Activated CD4-positive, alpha-beta T cell treated with anti-CD3 and anti-CD28 coated beads, Interleukin-10, Interleukin-2, amounts not matched to agents 100 ng/mL and 50 ng/mL, durations not matched to agents 16 hours and 8 hours (primary cell): ENCODE measurements at places on chromosomes 11 and 22.

GRCh38 chr11:108781946-108782345, 117.1 kb downstream of the DDX10 start:
- DNase-seq = no peak

- DNase-seq = no peak
These were observed 10.7 kb upstream of the FAM83F start for GRCh38 chr22:39984006-39984405.

DNA sequence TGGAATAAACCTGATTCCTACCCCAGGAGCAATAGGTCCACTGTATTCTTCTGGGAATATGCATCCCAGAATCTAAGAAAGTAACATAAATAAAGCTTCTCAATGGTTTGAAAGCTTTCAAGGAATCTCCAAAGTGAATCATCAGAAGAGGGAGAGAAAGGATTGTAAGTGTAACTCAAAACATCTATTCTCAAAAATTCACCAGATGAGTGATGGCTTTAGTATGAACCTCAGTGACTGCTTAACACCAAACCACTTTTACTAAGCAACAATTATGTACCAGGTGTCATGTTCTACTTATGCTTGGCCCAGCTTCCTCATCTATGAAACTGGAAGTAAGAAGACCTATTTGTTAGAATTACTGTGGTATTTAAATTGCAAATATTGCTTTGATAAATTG, 7.4 kb downstream of the RAB38 start:
- DNase-seq = no peak

GRCh38 chr11:133841279-133842043, 3.9 kb downstream of the SPATA19 start:
- no peak for DNase-seq

GRCh38 chr22:39255449-39256185, 10.8 kb upstream of the PDGFB start:
- DNase-seq = no peak

GRCh38 chr11:70416881-70417280, 18.6 kb downstream of the CTTN start:
- no peak for DNase-seq

DNA sequence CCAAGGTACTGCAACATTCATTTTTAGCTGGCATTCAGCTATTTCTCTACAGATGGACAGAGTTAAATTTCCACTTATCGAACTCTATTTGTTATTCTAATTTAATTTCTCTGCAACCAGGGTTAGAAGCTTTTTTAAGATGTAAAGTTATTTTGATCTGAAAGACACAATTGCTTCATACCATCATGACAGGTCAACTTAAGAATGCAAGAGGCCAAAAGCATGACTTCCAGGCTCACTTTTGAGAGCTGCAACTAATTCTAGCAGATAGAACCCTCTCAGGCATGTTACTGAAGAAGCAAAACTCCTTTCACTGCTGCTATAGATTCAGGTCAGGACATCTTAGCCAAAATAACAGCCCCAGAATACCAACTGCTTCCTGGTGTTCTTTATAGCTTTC, 86.5 kb upstream of the GALNT18 start:
- DNase-seq = no peak

DNA sequence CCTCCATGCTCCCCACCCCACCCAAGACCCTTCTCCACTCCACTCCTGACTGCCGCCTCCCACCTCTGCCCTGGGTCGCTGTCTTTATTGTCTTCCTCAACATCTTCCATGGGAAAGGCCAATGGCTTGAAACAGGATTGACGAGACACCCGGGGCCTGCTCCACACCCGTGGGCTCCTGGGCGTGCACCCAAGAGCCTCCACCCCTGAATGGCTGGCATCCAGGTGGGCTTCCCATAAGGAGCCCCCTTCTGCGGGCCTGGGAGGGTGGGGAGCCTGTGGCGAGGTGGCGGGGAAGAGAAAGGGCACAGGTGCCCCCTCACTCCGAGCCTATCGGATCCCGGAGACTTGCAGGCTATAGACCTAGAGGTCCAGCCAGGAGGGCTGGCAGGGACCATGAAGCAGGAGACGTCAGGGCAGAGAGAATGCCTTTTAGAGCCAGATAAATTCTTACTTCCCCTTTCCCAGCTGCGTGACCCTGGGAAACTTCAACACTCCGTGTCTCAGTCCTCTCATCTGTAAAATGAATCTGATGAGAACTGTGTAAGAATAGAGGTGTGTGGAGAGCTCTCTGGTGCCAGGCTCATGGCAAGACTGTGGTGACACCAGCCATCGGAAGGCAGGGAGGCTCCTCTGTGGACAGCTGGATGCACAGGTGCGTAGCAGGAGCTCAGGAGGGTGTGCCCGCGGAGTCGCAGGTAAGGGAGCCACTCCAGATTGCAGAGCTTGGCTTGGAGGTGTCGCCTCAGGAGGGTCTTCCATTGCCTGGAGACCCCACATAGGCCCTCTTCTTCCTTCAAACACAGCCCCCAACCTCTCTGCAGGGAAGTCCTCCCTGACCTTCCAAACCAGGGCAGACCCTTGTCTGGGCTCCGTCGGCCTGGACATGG, 53.9 kb downstream of the SMIM38 start:
- no peak for DNase-seq

DNA sequence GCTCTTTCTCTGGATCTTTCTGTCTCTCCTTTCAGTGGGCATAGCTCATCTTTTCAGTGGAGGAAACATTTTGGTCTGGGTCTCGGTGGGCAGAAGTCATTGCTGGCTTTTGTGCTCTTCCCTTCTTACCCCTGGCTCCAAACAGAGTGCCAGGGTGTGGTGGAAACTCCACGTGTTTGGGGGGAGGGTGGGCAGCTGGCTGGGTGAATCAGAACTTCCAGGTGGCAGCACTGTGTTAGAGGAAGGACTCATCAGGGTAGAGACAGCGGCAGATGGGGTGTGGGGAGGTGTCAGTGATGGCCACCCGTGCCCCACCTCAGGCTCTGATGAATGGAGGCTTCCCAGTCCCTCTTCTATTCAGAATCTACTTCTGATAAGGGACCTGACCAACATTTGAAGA, 114.0 kb downstream of the GRIK4 start:
- DNase-seq = no peak

- DNase-seq = no peak
These were observed 10.0 kb downstream of the RRP7A start for GRCh38 chr22:42509548-42509947.

GRCh38 chr11:118115048-118115447, 28.3 kb upstream of the SMIM35 start:
- no peak for DNase-seq

- peak; percentile 16 for DNase-seq
These were observed 20.4 kb downstream of the ALKBH8 start for GRCh38 chr11:107545101-107545514.

DNA sequence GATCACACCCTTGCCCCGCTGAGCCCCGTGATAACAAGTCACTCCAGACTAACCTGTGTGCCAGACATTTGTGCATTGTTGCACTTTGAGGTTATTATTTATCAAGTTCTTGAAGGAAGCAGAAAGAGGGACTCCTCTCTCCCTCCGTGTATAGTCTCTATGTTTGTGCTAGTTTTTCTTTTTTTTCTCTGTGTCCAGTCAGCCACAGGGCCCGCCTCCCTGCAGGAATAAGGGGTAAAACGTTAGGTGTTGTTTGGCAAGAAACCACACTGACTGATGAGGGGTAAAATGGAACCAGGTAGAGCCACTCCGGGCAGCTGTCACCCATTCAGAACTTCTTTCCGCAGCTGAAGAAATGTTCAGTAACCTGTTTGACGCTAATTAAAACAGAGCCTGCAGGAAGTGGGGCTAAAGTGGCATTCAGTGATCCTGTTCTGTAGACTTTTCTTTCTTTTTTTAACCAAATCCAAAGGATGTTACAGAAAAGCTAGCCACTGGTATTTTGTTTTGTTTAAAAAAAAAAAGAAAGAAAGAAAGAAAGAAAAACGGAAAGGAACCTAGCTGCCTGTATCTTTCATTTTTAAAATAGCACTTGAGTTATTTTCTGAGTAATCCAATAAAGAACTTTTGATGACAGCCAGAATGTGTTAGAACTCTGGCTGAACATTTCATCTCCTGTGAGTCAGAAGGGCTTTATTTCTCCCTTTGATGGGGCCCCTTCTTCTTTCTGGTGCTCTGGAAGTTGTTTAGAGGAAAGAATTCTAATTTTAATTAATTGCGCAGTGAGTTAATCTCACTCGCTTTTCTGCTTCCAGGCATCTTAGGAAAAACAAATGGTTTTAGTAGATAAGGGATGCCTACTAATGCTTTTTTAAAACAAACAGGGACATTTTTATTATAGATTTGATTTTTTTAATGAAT, 58.2 kb downstream of the COMMD9 start:
- DNase-seq = no peak

GRCh38 chr11:116928102-116928777, 90.8 kb upstream of the APOA1 start:
- DNase-seq = peak; percentile 64

DNA sequence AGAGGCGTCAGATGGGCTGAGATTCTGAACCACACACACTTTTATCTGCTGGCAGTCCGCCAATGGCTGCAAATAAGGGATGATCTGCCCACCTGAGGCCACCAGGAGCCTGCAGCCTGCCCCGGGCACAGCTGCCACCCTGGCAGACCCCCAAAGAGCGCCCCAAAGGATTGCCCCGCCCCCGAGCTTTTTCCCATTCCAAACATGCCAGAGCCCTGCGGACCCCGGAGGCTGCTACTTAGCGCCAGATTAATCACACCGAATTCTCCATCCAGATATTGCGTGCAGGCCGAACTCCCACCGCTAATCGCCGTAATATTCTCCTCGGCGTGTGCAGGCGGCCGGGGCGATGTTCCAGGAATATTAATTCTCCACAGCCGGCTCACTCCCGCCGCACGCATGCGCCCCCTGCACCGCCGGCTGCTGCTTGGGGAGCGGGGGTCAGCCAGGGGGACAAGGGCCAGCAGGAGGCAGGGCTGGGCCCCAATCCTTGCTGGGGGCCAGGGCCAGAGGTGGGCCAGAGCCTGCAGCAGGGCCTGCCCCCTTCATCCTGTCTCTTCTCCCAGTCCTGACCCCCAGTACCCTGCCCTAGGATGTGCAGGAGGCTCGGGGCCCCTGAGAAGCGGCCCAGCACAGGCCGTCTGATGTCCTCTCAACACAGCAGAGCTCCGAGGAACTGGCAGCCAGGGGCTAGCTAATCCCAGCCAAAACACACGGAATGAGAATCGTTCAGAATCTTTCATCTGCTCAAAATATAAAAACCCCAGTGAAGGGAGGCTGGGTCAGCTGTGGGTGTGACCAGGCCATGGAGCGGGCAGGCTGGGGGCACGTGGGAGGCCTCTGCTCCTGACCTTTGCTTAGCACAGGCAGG, 19.5 kb upstream of the TCF20 start:
- no peak for DNase-seq

DNA sequence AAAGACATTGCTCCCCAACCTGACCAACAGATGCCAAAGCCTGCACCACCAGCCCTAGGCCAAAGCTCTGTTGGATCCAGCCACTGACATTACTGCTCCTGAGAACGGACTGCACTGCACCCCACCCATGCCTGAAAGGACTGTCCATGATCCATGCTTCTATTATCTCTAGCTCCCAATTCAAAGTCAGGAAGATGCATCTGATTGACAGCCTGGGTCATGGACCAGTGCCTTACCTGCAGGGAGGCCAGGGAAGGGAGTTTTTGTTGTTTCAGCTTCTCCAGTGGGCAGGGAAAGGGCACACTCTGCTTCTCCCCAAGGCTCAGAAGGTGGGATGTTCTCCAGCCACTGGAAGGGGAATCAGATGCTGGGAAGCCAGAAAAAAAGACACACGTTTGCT, 4.8 kb upstream of the PRDM11 start:
- no peak for DNase-seq

DNA sequence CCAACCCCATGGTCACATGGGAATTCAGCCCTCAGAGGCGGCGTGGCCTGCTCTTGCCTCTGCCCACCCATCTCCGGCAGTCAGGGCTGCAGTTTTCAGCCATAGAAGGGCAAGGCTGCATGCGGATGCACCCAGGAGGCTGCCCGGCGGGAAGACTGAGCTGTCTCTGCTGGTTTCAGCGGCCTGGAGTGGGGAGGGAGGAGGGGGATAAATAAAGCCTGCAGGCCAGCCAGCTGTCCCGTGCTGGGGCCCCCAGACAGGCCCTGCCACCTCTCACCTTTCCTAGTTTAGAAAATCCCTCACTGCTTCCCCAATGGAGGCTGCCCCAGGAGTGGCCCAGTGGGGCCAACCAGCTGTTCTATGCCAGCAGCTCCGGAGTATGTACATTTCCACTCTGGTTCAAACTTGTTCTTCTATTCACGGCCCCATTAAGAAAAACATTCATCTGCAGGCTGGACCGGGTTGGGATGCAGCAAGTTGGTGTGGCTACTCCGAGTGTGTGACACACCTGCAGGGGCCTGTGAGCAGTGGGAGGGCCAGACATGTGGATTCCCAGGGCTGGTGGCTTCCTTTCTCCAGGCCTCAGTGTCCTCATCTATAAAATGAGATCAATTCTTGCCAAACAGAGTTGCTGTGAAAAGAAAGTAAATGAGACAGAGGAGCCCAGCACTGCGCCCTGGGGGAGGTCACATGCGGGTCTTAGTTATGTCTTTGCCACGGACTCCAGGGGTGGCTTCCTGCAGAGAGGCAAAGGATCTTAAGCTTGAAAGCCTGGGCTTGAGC, 5.0 kb downstream of the MICALL1 start:
- DNase-seq = no peak

DNA sequence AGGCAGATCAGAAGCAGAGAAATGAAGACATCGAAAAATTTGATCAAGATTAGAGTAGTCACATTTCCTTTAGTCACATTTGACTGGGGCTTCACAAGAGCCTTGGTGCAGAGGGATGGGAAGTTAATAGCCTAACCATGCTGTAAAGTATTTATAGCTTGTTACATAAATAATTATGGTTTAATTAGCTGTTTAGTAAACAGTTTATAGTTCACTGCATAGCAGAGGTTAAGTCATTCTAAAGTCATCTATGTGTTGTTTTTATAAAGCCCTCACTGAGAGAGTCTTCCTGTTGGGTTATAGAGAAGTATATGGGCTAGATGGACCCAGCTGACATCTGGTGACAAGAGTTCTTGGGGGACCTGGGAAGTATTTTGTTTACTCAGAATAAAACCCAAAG, 47.1 kb downstream of the INSC start:
- no peak for DNase-seq

DNA sequence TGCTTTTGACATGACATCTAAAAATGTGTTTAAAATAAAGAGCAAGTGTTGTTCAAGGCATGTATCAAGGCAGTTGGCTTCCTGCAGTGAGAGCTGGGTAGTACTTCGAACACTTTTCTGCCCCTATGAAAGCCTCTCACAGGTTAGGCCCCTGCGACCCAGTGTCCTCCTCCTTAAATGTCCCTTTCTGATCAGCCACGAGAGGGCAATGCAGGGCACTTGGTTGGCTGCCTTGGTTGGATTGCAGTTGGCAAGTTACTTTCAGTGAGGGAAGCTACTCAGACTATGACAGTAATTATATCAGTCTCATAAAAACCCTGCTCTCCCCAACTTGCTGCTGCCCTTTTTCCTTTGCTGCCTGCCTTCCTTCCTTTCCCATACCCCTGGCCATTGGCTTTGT, 743.8 kb downstream of the NTM start:
- peak; percentile 5 for DNase-seq

GRCh38 chr22:39229688-39230260, 15.0 kb downstream of the PDGFB start:
- no peak for DNase-seq

GRCh38 chr11:74479732-74480123, 12.4 kb upstream of the KCNE3 start:
- DNase-seq = no peak

GRCh38 chr22:25080855-25081254, 118.8 kb upstream of the CRYBB3 start:
- DNase-seq = no peak
